Erythroblast (primary cell): ENCODE measurements at places on chromosomes 2 and 18.

DNA sequence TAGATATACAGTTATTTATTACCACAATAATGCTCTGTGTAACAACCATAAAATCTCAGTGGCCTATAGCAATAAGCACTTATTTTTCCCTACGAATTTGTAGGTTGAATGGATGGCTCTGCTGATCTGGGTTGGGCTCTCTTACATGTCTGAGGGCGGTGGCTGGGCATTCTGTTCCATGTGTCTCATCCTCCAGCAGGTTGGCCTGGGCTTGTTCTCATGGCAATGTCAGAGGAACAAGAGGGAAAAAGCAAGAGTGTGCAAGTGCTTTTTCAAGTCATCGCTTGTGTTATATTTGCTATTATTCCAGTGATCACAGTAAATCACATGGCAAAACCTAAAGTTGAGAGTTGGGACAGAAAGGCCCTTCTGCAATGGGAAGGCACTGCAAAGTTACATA lies 30.4 kb upstream of the MYO3B start:
- DNase-seq, result no peak

DNA sequence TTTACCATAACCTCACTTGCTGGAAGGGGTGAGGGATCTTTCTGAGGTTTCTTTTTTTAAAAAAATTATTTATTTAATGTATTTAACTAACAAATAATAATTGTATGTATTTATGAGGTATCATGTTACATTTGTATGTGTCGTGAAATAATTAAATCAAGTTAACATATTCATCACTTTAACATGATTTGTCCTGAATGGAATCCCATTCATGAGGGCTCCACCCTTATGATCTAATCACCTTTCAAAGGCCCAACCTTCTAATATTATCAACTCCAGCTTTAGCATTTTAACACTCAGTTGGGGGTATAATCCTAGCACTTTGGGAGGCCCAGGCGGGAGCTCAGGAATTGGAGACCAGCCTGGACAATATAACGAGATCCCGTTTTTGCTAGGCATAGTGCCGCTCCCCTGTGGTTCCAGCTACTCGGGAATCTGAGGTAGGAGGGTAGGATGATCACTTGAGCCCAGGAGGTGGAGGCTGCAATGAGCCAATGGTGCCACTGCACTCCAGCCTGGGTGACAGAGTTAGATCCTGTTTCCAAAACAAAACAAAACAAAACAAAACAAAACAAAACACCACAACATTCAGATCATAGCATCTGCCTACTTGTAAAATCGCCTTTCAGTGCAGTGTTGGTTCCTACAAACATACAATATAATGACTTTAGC lies 1.1 kb upstream of the TAF4B start:
- peak; percentile 47 for DNase-seq

- DNase-seq, result no peak
Observed at GRCh38 chr2:20223407-20224163, 1.3 kb downstream of the SDC1 start.

DNA sequence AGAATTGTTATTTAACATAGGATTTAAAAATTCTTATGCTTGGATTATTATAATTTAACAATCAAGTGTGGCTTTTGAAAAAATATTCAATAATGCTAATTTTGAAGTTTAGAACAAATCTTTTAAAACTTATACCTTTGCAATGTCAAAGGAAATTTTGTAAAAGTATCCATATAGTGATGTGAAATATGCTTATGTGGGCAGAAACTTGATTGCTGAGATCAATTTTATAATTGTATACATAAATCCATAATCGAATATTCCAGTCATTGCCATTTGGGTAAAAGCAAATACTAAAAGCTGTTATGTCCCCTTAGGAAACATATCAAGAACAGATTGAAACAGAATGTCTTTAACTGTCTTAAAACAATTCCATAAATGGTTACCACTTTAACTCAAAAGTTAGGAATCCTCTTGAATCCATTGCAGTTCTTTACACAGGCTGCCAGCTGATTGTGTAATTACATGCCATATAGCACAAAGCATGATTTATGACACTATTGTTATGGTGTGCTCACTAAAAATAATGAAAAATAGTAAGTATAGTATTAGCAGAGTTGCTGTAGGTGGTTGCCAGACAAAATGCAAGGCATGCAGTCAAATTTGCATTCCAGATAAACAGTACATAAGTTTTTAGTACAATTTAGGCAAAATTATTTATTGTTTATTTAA lies 24.2 kb downstream of the PLCL1 start:
- DNase-seq, result no peak

- DNase-seq, result no peak
Observed at GRCh38 chr2:42742740-42743658, 20.9 kb downstream of the OXER1 start.

- no peak for DNase-seq
Observed at GRCh38 chr2:3289971-3290370, 87.6 kb downstream of the EIPR1 start.

GRCh38 chr2:118223992-118224894 lies 136.0 kb downstream of the INSIG2 start:
- peak; percentile 2 for DNase-seq

GRCh38 chr2:115610888-115611287 lies 1168.4 kb downstream of the DPP10 start:
- DNase-seq, result no peak

DNA sequence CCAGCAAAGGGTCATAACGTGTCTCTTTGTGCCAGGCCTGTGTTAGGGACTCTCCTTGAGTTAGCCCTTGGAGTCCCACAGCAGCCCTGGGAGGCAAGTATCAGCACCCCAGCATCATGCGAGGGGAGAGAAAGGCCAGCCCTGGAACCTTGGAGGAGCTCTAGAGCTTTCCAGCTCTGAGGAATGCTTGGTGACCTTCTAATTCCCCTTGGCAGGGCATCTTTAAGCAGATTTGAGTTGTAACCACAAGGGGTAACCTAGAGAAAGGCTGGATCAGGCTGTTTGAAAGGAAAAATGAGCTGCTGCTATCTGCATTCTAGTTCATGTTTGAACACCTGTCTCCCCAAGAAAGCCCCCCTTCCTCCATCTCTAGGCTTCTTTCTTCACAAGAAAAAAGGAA lies 23.8 kb upstream of the ODC1 start:
- no peak for DNase-seq

GRCh38 chr2:47798631-47799030 lies 15.7 kb downstream of the MSH6 start:
- no peak for DNase-seq
